ENCODE measurements at places on chromosomes 6 and 20.

GRCh38 chr6:147361311-147361981 is 147.0 kb upstream of the SAMD5 start:
- no peak for DNase-seq

- no peak for DNase-seq
Measured at GRCh38 chr20:1775117-1775516, 117.5 kb upstream of the SIRPG start.

GRCh38 chr20:6590891-6591637 is 176.4 kb upstream of the BMP2 start:
- no peak for DNase-seq

DNA sequence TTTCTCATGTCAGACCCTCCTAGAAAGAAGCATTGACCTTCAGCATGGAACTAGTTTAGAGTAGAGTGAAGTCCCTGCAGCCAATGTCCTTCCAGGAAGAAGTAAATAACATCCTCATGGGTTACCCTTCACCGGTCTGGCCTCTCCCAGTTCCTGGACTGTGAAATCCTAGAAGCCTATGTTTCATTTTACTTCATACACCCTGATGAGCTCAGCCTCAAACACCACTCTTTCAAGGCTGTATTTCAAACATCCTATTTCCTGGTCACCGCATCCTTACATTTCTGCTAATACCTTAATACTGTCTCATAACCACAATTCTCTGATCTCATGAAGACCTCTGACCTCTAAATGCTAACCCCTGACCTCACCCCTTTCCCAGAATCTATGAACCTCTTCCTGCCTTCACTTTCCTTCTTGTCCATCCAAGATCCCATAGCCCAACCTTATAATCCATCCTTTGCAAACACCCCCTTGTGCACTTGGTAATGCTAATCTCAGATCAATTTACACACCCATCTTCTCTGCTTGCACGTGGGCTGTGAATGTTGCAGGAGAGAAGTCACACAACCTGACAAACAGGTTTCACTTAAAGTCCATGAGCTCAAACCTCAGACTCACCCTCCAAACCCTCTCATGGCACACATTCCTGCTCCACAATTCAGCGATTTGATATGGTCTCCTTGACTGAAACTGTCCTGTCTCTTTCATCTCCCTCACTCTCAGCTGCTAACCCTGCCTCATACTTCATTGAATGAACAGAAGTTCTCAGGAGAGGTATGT is 30.2 kb downstream of the SLC2A10 start:
- DNase-seq = peak; percentile 77

GRCh38 chr20:4412216-4412615 is 309.5 kb upstream of the PRND start:
- no peak for DNase-seq

GRCh38 chr20:1241456-1241855 is 15.6 kb downstream of the RAD21L1 start:
- DNase-seq = no peak

- no peak for DNase-seq
Measured at GRCh38 chr6:16286151-16286522, 47.8 kb downstream of the GMPR start.

DNA sequence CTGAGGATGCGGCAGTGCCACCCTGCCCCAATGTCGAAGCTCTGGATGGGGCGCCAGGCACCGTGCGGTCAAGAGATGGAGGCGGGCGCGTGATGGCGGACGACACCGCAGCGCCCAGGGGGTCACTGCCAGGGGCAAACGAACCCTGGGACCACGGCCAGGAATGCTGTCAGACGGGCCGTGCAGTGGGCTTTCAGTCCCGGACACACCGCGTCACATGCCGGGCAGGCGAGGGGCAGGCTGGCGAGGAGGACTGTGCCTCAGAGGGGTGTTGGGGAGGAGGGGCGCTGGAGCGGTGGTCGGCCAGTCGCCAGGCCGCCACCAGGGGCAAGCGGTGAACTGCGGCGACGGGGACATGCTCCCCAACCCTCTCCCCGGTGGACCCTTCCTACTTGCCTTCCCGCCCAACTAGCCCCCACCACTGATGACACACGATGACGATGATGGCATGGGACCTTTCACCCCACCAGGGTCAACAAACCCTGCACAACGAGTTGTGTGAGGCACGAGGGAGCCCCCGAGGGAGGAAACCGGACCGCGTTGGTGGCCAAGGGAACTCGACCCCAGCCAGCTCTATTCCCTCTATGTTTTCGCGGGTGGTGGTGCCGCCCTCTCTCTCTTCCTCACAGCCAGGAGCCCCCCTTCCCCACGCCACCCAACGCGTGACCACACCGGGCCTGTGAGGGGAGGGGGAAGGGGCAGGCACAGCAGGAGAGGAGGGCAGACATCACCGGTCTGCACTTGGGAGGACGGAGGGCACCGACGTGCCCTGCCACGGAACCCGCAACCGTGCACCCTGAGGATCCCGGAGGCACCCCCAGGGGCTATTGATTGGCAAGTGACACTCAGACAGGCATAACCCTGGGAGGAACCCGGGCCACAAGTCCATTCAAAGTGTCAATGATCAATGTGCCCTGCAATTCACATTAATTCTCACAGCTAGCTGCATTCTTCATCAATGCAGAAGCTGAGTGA is 1960.9 kb upstream of the DEFB115 start:
- DNase-seq = no peak

DNA sequence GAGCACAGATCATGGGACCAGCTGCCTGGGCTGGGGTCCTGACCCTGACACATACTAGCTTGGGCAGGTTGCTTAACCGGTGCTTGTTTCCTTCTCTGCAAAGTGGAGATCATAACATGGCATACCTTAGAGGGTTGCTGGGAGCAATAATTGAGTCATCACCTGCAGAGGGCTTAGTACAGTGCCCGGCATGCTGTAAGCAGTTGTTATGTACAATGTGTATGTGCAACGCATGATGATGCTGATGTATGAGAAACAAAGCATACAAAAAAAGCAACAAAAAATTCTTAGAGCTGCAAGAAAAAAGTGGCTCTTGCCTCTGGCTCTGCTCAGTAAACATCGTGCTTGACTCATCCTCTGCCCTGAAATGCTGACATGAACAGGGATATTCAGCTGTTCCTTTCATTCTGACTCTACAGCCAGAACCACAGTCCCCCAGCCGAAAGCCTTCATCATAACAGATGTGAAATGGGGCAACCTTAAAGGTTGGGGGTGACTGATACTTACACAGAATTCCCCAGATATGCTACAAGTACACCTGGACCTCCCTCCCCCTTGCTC is 91.7 kb downstream of the CLIC5 start:
- DNase-seq = no peak

DNA sequence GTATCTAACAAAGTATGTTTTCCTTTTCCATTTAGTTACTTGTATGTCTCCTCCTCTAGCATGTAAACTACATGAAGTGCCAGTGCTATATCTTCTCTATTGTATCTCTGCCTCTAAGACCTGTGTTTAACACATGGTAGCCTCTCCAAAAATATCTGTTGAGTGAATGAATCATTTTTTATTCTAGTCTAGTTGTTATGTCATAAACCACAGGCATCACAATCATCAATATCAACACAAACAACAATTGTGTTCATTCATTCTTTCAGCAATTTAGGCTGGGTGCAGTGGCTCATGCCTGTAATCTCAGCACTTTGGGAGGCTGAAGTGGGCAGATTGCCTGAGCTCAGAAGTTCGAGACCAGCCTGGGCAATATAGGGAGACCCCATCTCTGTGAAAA is 111.6 kb upstream of the EYA4 start:
- DNase-seq = no peak

DNA sequence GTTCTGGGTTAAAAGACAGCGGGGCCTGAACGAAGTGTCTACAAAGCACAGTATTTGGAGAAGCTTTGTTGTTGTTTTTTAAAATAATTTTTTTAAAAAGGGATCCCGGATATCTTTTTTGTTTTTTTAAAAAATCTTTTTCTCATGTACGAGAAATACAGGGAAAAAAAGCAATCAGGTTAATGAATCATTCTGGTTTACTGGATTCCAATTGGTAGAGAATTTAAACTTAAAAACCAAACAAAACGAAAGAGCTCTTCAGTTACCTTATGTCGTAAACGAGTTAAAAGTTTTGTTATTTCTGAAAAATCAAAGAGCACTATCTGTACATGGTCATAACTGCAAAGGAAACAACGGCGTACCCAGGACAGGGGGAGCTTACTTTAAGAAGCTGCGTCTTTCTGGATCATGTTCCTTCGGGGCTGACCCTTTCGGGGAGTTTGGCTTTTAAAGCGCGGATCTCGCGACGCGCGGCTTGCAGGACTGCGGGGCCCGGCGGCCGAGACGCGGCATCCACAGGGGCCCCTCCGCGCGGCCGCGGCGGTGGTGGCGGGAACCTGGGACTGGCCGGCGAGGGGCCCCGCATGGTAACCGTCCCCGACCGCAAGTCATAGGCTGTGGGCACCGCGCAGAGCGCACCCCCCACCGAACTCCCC is 927 bp downstream of the IL20RA start:
- no peak for DNase-seq

DNA sequence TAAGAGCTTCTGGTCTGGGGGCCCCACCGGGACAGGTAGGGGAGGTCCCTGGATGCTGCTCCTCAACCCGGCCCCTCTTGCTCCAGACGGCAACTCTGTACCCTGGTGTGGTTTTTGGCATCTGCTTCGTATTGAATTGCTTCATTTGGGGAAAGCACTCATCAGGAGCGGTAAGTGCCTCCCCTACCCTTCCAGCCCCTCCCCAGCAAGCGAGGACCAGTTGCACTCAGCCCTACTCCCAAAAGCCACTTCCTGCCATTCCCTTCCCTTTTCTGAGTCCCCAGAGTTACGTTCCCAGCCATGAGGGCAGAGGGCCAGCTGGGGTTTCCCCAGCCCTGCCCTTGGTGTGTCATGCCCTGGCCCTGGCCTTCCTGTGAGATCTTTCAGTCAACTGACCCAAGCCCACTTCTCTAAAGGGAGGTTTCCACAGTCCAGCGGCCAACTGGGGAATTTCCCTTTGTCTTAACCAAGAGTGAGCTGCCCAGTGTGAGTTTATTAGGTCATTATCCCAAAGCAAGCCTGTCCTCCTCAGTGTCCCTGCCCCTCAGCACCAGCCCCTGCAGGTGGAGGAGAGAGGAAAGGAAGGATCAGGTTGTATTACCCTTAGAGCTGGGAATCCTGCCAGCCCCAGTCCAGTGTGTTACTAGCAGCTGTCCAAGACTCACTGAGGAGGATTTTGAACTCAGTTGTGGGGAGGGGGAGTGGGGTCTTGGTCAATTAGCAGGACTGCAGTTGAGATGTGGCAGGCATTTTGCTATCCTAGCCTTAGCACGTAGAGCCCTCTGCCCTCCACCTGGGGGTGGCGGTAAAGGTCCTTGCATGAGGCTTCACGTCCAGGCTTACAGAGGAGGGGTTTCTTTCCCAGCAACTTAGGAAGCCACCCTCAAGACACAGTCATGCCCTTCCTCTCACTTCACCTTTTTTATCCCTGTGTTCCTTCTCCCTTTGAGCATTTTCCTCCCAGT is 45.8 kb downstream of the TM9SF4 start:
- DNase-seq = peak; percentile 33

GRCh38 chr6:101226677-101227135 is 166.8 kb upstream of the GRIK2 start:
- DNase-seq = peak; percentile 64

Data from NCI-H510A treated with DMSO at 0.1 percent for 48 hours (cell line).